ENCODE measurements at places on chromosomes 13 and 19.
A peak's percentile ranks its signal among the peaks of the same experiment; 100 is the strongest.

DNA sequence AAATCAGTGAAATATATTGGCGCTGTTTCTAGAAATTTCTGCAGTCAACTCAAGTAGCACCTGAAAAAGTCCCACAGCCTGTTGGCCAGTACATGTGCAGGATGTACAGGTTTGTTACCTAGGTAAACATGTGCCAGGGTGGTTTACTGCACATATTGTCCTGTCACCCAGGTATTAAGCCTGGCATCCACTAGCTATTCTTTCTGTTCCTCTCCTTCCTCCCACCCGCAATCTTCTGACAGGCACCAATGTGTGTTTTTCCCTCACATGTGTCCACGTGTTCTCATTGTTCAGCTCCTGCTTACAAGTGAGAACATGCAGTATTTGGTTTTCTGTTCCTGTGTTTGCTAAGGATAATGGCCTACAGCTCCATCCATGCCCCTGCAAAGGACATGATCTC is 13.1 kb upstream of the SCEL start:
- DNase-seq, result no peak

DNA sequence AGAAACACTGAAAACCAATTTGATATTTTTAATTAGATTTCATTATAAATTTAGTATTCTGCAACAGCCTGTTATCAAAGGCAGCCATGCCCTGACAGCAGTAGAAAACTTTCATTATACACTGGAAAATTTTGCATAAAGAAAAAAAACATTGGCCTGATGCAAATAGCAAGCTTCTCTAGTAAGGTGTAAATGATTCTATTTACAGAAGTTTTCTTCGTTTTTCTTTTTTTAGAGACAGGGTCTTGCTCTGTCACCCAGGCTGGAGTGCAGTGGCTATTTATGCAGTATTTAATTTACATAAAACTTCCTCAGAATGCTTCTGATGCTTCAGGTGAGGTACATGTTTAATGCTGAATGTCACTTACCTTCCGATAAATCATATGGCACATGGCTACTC is 67.0 kb downstream of the ABCC4 start:
- DNase-seq, result no peak

DNA sequence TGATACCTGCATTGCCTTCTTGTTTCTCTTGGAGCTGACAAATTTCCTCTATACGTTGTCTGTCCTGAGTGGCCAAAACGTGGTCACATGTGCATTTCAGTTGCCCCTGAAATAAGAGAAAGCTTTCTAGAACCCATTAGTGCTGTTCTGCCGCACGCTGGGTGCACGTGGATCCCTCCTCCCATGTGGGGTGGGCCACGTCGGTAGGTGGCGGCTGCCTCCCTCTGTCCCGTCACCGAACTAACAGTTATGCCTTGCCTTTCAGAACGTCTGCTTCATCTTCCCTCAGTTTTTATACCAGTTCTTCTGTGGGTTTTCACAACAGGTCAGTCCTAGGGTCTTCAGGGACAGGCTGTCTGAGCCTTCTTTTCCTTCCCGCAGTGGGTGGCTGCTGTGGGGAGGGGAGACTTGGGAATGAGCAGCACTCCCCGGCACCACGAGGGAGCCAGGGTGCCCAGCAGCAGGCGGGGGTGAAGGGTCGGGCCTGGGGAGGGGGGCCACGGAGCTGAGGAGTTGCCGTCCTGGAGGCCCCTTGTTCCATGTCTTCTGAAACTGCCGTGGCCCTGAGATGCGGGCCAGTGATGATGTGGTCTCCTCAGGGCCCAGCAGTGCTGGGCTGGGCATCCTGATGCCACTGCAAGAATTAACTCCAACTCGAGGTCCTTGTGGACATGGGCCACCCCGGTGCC is 109.7 kb upstream of the MCF2L start:
- no peak for DNase-seq

GRCh38 chr19:932648-933552 is 7.1 kb downstream of the ARID3A start:
- peak; percentile 85 for DNase-seq

GRCh38 chr19:28641395-28641794 is 571.6 kb downstream of the UQCRFS1 start:
- DNase-seq, result no peak

DNA sequence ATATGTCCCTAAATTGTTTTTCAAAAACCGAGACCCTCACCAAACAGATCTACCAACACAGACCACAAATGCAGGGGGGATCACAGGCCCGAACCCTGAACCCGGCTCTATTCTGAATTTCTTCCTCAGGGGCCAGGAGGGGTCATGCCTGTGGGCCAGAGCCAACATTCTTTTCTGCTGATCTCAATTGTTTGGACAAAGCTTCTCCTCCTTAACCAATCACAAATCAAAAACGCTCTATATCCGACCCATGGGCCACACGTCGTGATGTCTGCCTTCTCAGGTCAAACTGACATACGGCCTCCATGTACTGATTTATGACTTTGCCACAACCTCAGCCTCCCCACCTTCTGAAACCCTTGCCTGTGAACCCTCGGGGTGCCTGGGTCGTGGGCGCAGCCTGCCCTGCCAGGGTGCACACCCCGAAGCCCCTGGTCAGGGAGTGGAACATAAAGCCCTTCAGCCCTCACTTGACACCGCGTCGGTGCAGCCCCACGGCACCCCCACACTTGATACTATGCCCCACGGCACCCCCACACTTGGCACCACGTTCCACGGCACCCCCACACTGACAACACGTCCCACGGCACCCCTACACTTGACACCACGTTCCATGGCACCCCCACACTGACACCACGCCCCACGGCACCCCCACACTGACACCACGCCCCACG is 58.4 kb upstream of the C13orf46 start:
- DNase-seq, result no peak

DNA sequence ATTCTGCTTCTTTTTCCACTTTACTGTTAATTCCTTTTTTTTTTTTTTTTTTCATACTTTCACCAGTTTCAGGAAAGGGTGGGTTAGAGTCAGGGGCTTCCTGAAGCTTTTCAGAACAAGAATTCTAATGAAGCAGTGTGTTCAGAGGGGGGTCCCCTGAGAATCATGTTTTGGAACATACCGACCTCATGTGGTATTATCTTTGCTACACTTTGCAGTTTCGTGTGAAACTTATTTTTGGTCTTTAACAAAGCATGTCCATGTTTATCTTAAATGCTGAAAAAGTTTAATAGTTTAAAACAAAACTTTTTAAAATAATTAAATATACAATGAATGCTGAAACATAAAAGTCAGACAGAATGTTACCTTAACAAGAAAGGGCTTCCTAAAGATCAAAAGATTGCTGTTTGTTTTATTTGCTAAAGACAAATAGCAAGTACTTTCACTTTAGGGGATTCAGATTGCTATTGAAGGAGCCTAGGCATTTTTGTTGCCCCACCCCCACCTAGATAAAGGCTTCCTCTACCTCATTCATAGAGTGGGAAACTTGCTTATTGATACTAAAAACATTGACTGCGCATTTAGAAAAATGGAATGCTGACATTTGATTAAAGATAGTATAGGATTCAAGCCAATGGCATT is 21.1 kb upstream of the POMP start:
- DNase-seq, result no peak

DNA sequence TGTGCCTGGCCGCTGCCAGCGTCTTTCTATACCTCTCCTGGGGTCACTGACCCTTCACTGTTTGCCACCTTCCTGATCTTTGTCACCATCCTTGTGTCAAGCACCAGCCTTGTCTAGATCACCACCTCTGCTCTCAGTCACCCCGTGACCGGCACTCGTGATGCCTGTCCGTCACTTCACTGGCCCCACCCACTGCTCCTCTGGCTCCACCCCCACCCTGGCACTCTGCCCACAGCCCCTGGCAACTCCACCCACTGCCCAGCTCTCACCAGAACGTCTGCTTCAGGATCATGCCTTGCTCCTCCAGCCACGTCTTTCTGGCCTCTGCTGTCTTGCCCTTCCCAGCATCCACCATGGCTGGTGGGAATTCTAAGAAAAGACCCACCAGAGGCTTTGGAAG is 24.8 kb upstream of the PLA2G4C start:
- no peak for DNase-seq

GRCh38 chr19:21588065-21588601 is 82.7 kb downstream of the ZNF429 start:
- DNase-seq, result no peak

DNA sequence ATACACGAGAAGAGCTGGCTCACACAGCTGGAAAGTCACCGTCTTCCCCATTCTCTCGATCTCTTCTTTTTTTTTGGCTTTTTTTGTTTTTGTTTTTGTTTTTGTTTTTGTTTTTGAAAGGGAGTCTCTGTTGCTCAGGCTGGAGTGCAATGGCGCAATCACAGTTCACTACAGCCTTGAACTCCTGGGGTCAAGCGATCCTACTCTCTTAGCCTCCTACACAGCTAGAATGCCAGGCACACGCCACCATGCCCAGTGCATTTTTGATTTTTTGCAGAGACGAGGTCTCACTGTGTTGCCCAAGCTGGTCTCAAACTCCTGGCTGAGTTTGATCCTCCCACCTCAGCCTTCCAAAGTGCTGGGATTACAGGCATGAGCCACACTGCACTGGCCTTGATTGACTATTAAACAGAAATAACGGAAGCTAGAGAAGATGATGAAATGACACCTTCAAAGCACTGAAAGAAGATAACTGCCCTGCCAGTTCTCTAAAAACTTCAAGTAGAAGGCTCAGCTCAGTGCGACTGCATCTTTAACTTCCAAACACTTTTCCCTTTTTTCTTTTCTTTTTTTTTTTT is 4.0 kb downstream of the FXYD3 start:
- no peak for DNase-seq

GRCh38 chr13:42539670-42540069 is 34.3 kb upstream of the TNFSF11 start:
- no peak for DNase-seq

DNA sequence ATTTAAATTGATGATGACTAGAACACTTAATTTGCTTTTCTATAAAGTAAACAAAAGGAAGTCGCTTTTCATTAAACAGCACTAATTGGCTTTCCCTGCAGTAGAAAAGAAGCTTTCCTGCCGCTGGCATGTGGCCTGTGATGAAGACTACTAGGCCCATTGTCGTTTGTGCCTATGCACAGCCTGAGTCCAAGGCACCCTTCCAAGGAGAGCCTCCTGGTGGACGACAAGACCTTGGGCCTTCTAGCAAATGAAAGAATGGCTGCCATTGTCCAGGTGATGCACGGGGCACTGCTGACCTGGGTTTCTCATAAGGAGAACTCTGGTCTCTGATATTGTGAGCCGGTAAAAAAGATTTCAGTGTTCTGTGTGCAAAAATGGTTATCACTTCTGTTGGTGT is 233.0 kb downstream of the COL4A1 start:
- no peak for DNase-seq

GRCh38 chr19:29393915-29394460 is 131.8 kb upstream of the VSTM2B start:
- DNase-seq, result no peak

DNA sequence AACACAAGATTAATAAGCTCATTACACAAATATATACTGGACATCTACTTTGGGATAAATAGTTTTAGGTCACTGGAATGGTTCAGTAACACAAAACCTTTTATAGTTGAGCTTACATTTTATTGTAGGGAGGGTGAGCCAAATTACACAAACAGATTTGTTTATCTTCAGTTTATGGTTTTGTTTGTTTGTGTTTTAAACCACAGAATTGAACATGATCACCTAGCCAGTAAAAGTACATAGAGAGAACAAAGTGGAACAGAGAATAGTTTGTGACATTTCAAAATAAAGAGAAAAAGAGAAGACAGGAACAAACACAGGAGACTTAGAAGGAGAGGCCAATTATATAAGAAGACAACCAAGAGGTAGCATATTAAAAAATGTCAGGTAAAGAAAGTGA is 1930.2 kb upstream of the PCDH20 start:
- no peak for DNase-seq

- no peak for DNase-seq
Observed at GRCh38 chr19:48512504-48513288, 1.1 kb upstream of the LMTK3 start.

DNA sequence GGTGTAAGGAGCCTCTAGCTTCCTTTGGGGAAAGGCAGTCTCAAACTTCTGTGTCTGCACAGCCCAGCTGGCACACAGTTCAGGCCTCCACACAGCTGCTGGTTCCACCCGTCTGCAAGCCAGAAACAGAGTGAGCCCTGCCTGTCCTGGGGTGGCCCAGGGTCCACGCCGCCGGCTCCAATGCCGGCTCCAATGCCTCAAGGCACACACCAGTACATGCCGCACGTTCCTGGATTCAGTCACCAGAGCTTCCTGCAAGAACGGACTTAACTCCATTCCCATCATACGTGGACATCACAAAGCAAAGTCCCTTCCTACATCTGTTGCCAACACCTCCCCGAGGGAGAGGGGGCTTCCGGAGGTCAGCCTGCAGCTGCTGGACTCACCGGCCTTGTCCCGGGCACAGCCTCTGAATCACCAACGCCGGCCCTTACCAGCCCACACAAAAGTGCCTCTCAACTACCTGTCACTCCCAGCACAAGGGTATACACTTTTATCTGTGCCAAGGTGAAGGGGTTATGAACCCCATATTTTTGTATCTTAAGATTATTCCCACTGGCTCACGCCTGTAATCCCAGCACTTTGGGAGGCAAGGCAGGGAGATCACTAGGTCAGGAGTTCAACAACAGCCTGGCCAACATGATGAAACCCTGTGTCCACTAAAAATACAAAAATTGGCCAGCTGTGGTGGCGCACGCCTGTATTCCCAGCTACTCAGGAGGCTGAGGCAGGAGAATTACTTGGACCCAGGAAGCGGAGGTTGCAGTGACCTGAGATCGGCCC is 8.5 kb downstream of the SH3GL1 start:
- DNase-seq, result no peak

- DNase-seq, result no peak
Observed at GRCh38 chr13:73177017-73177416, 118.2 kb downstream of the KLF5 start.

DNA sequence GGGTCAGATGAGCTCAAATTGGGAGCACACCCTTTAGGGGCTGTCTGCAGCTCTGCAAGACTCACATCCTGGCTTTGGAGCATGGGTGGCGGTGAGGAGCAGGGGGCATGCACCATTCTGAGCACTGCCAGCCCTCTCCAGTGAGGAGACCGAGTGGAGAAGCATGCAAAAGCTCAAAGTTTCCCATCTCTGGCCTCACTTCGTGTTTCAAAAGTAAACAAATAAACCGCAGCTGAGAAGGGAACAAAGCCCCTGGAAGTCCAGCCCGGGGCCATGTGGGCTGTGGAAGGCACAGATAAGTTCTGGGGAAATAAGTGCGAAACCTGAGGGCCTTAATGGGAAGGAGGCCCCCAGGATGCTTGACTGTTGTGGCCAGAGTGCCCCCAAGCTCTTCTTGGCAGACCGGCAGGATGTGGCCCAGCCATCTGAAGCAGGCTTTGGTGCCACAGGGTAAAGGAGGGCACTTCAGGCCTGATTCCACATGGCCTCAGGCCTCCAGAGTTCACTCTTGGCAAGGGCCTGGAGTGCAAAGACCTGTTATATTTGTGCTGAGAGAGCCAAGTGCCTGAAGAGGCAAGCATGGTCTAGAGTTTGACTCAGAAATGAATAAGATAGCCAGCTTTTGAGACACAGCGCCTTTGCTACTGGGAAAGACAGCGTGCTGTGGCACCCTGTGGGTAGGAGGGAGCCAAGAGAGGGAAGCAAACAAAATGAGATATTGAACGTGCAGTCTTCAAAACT is 1.2 kb downstream of the MEDAG start:
- DNase-seq, result no peak

DNA sequence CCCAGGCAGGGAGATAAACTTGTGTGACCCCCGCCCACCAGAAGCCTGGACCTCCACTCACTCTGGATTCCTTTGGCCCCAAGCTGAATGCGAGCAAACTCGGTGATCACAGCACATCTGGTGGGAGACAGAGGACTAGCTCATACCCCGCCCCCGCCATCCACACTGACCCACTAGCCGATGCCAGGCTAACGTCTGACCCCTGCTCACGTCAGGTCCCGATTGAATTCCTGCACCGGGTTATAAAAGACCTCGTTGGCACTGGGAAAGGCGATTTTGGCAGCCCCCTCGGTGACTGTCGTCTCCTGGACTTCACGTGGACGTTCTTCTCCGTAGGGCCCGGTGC is 631 bp downstream of the TRMT1 start:
- no peak for DNase-seq

Data from RWPE2 (cell line).